ENCODE measurements at places on chromosomes 2 and 18.

GRCh38 chr2:27306573-27307286 lies 1.5 kb downstream of the UCN start:
- no peak for DNase-seq

GRCh38 chr18:79062806-79063205 lies 6.4 kb upstream of the ATP9B start:
- no peak for DNase-seq

DNA sequence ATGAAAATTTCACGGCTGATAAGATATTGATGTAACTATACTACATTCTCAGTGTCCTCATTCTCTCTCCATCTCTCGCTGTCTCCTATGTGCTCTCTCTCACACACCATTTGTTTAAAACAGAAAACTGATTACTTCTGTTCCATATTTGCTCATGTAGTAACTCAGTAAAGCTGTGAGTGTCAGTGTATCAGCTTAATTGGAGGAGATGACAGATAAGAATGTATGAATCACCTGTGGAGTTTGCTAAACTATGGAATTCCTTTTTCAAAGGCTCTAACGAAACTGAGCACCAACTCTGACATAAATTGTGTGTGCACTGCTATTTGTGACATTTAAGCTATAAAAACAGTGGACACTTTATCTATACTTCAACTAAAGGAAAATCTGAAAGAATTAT lies 1080.0 kb downstream of the DSC3 start:
- no peak for DNase-seq

DNA sequence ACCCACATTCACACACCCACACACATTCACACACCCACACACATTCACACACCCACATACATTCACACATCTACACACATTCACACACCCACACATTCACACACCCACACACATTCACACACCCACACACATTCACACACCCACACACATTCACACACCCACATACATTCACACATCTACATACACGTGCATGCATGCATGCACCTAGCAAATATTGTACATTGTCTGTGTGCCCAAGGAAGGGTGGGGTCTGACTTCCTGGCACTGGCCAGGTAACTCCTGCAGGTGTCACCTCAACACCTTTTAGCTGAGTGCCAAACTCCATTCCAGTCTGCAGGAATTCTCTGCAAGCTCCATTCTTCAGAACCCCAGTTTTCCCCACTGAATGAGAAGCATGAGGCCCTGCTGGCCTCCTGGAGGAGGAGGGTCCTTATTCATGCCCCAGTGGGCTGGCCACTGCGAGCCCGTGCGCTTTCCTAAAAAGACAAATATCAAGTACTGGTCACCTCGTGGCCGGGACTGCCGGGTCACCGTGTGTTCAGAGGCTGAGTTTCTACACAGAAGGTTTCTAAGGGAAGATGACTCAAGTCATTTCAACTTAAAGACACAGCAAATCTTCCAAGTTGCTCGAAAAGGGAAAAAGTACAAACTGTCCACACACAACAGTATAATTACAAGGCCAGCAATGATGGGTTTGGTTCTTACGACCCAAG lies 131.5 kb downstream of the HDAC4 start:
- no peak for DNase-seq

GRCh38 chr2:54634564-54635511 lies 88.6 kb upstream of the EML6 start:
- no peak for DNase-seq

DNA sequence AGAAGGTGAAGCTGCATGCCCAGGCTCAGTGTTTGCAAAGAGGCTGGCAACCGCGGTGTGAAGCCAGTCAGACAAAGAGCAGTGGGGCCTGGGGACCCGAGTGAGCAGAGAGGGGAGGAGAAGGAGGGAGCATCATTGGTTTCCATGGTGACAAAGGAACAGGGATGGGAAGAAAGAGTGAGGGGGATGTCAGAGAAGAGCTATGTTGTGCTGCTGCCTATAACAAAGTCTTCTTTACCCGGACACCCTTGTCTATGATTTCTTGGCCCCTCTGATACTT lies 14.5 kb downstream of the TMEM247 start:
- no peak for DNase-seq

DNA sequence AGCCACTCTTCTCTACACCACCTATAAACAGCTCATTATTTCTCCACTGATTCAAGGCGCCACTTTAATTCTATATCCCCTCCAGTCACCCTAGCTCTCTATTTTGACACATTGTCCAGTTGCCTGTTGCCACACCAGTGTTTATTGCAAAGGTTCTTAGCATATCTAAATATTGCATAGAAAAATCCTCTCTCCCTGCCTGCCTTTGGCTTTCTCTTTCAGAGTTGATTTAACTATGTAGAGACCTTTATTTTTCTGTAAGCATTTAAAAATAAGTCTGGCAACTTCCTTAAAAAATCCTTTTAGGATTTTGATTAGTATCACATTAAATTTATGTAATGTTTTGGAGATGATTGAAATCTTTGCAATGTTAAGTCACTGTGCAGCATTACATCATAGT lies 47.9 kb upstream of the B3GNT7 start:
- DNase-seq, result no peak

DNA sequence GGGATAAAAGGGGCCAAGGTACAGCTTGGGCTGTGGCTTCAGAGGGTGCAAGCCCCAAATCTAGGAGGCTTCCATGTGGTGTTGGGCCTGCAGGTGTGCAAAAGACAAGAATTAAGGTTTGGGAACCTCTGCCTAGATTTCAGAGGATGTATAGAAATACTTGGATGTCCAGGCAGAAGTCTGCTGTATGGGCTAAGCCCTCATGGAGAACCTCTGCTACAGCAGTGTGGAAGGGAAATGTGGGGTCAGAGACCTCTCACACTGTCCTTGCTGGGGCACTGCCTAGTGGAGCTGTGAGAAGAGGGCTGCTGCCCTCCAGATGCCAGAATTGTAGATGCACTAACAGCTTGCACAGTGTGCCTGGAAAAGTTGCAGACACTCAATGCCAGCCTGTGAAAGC lies 880.6 kb upstream of the ID2 start:
- no peak for DNase-seq

DNA sequence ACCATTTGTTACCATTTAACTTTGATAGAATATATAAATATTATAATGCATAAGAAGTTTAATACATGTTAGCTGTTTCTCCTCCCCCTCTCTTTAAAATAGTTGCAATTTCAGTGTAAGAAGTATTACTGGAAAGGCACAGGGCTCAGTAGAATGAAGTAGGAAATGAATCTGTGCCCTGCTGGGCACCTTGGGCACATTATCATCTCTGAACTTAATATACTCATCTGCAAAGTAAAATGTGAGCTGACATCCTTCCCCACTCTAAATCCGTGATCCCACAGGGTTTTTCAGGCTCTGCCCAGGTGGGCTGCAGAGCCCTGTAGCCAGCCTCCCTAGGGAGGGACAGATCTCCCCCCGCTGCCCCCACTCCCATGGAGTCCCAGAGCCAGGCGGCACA lies 56.8 kb downstream of the DPP4 start:
- DNase-seq, result no peak

DNA sequence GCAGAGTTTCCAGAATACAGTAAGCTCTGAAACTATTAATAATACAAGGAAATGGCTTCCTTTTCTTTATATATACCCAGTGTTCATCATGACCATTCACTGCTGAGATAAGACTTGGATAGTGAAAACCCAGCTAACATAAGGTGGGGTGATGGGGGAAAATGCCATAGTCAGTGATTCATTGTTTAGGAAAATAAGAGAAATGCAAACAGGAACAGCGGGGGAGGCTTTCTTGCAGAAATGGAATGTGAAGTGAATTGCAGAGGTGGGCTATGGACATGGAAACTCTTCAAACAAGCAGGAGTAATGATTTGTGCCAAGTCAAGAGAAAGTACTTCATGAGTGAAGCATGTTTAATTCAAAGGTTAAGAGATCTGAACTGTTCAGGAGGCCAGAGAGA lies 519.4 kb downstream of the TDRD15 start:
- DNase-seq, result no peak
